ENCODE measurements at places on chromosomes 11 and 22.

DNA sequence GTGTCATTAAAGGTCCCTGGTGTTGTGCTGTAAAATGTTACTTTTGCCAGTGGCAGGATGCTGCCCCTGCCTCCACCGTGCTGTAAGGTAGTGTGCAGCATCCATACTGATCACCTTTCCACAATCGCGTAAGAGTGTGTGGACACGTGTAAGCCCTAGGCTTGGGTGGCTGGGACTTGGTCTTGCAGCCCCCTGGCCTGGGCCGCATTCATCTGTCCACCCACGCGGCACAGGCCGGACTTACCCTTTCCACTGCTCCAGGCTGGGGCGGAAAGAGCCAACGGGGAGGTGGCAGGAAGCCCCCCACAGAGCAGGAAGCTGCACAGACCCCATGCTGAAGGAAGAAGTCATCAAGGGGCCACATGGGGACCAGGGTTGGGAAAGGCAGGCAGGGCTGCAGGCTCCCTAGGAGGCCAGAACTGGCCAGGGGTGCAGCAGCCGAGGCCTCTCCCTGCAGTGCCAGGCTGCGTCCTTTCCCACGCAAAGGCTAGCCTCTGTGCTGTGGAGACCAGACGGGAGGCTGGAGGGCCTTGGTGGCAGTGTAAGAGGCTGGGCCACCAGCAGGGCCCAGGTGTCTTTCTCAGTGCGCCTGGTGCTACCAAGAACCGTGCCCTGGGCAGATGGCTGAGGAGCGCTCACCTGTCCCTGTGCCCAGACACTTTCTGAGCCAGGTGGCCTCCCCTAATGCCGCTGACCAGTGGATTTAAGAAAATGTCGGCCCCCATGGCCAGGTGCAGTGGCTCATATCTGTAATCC is 11.7 kb upstream of the TMEM191C start:
- no peak for DNase-seq

DNA sequence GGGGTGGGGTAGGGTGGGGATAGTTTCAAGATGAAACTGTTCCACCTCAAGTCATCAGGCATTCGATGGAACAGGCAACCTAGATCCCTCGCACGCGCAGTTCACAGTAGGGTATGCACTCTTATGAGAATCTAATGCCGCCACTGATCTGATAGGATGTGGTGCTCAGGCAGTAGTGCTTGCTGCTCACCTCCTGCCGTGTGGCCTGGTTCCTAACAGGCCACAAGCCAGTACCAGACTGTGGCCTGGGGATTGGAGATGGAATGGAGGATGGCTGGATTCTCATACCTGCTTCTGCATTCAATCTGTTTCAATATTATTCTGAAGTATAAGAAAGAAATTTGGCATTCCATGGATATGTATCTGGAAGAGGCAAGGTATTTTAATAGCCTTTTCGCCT is 73.1 kb downstream of the RBFOX2 start:
- DNase-seq, result peak; percentile 24

- DNase-seq, result no peak
Observed at GRCh38 chr11:132093536-132094259, 723.3 kb downstream of the NTM start.

- no peak for DNase-seq
Observed at GRCh38 chr11:11786771-11787170, 55.0 kb upstream of the USP47 start.

DNA sequence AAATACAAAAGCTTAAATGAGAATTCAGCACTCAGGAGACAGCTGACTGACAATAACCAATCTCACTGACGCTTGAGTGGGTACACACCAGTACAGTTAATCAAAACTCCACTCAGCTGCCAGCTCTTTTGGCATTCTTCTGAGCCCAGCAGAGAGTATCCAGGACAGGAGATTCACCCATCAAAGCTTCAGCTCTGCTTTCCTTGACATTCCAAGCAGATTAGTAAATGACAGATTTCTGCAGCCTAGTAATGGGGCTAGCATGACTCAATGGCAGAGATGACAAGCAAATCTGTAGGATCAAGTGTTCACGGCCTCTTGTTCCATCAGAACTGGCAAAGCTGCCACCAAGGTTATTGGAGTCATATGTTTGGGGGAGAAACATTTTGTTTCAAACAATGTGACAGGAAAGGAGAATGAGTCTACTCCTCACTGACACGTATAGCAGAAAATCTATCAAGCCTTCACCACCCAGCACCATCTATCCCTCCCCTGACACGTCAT is 420.0 kb downstream of the DYNC2H1 start:
- no peak for DNase-seq

DNA sequence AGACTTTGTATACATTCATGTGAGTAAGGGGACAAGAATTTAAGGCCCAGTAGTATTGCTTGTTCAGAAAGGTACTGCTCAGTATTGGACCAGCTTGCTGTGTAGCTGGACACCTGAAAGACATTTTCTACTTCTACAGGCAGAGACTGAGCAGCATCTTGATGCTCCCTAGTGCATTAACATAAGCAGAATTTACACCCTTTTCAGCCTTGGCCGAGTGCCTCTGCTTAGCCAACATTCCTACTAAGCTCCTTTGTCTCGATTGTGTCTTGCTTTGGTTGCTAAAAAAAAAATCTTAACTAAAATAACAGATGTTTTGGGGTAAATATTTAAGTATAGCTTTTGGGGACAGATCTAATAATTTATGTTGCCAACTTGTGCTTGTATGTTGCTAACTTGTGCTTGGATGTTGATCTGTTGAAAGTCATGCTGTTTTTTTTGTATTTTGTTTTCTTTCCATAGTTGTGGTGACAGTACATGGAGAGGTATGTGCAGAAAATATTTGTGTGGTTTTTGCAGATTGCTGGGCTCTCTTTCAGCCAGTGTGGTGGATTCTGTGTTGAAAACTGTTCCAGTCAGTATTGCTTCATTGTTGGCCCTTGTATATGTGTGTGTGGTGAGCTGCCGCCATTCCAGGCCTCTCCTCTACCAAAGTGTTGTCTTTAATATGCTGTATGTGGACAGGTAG is 3.7 kb downstream of the PTS start:
- DNase-seq, result no peak

DNA sequence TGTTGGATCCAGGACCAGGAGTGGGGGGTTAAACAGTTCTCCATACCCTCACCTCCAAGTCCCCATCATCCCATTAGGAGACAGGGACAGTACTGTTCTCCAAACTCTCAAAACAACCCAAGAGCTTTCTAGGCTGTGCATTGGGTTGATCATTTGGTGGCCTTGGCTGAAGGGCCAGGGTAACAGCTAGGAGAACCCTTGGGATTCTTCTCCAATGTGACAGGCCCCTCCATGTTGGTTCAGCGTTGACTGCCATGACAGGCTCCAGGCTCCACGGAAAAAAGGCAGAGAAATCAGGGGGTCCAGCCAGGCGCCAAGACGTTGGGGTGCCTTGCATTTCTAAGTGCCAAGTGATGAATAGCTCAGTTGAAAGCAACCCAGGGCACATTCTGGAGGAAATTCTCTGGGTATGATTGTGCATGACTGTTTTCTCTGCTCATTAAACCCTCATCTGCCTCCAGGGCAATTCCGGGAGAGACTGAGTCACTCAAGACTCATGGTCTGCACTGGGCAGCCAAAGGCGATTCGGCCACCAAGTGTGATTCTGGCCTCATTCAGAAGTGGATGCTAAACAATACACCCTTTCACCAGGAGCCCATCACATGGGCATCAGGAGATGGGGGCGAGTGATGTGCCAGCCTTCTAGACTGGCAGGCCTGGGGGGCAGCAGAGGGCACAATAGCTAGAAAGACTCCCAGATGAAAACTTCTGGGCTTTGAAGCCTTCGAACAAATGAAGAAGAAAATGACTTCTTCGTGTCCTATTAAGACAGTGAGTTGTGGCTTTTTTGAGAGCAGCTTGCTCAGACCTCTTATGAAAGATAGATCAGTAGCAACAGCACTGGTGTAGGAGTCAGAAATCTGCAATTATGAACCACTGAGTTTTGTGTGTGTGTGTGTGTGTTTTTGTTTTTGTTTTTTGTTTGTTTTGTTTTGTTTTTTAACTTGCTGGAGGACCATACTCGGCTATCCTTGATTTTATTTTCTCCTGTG is 27.7 kb downstream of the CD44 start:
- DNase-seq, result no peak
